Fibroblast of lung (primary cell): ENCODE measurements at places on chromosomes 2 and 18.

DNA sequence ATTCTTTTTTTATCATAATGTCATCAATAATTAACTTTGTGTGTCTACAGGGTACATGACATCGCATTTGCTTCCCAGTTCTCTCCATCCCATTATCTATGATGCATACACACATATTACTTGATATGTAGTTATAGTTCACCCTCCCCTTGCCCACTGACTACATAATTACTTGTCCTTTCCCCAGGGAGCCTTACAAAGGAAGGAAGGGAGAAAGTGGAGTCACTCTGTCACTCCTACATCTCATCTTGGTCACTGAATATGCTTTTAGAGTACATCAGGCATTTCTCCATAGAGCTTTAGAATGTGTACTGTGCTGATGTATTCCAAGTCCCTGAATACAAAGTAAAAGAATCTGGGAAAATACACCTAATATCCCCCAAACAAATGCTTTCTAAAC is 6.0 kb upstream of the DTNA start:
- DNase-seq: no peak

DNA sequence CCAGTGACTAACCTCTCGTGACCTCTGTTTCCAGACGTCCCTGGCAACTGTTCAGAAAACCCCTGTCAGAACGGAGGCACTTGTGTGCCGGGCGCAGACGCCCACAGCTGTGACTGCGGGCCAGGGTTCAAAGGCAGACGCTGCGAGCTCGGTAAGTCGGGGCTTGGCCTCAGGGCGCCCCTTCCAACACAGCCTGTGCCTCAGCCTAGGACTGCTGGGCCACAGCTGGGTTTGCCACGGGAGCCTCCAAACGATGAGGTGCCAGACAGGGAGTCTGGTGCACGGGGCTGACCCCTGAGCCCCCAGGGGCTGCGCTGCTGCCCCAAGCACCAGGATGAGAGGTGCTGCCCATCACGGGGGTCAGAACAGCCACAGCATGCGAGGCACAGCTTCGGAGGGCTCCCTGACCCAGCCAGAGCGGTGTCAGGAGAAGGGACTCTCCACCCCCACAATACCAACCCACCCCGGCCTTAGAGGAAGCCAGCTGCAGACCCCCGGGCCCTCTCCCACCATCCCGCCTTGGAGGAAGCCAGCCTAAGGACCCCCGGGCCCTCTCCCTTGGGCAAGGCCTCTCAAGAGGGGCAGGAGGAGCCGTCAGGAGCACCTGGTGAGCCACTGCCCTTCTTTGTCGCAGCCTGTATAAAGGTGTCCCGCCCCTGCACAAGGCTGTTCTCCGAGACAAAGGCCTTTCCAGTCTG is 20.3 kb downstream of the MTERF4 start:
- DNase-seq: no peak

DNA sequence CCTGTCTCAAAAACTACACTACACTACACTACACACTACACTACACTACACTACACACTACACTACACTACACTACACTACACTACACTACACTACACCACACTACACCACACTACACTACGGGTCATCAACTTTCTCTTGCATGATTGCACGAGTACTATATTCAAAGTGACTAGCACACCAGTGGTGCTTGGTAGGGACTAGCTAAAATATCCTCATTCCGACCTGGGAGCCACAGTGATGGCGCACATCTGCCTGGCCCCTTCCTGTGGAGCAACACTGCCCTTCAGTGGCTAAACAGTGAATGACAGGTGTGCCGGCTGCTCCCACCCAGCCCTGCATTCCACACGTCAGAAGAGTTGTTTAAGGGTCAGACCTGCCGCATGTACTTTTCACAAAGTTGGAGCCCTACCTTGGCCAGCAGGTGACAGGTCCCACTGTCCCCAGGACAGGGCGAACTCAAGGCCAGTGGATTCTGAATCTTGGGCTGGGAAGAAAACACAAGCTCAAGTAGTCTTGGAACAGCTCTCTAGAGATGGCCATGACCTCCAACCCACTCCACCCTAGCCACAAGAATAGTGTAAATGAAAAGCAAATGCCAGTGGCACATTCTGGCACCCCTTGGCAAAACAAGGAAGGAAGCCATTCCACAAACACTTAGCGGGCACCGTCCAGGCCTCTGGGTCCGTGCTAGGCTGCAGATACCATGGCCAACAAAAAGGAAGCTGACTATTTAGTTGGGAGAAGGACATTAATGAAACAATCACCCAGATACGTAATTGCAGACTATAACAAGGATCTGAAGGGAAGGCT is 79.7 kb upstream of the MSH2 start:
- DNase-seq: peak; percentile 69

DNA sequence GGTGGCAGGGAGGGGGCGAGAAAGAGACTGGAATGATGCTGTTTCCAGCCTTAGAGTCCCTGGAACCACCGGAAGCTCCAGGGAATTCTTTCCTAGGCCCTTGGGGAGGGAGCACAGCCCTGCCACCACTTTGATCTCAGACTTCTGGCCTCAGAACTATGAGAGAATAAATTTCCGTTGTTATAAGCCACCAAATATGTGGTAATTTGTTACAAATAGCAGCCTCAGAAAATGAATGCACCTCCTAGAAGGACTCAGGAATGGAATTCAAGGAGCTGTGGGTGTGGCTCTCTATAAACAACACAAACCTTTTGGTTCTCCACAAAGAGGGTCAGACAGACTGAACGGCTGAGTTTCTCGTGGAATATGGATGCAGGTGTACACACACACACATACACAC is 144.5 kb downstream of the ACKR3 start:
- DNase-seq: no peak

- no peak for DNase-seq
Measured at GRCh38 chr18:64695851-64696553, 547.1 kb upstream of the LINC00305 start.

GRCh38 chr18:24930971-24931370 is 421.0 kb downstream of the ZNF521 start:
- DNase-seq: no peak

GRCh38 chr2:26412091-26412673 is 10.5 kb downstream of the DRC1 start:
- DNase-seq: peak; percentile 21

DNA sequence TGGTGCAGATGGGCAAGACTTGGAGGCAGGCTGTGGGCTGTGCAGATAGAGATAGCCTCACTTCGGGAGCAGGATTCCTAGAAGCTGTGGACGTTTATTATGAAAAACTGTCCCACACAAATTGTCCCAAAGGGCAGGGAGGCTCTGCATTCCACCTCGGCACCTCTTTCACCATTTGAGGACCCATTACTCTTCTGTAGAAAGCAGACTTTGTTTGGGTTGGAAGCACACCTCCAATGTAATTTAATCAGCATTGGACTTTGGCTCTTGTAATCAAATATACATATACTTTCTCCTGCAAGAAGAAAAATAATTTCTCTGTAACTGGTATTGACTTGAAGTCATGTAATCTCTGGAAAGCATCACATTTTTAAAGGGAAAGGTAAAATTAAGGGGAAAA is 8.5 kb downstream of the ONECUT2 start:
- DNase-seq: no peak

- peak; percentile 39 for DNase-seq
Measured at GRCh38 chr2:144521686-144522085, 1.8 kb upstream of the ZEB2 start.

DNA sequence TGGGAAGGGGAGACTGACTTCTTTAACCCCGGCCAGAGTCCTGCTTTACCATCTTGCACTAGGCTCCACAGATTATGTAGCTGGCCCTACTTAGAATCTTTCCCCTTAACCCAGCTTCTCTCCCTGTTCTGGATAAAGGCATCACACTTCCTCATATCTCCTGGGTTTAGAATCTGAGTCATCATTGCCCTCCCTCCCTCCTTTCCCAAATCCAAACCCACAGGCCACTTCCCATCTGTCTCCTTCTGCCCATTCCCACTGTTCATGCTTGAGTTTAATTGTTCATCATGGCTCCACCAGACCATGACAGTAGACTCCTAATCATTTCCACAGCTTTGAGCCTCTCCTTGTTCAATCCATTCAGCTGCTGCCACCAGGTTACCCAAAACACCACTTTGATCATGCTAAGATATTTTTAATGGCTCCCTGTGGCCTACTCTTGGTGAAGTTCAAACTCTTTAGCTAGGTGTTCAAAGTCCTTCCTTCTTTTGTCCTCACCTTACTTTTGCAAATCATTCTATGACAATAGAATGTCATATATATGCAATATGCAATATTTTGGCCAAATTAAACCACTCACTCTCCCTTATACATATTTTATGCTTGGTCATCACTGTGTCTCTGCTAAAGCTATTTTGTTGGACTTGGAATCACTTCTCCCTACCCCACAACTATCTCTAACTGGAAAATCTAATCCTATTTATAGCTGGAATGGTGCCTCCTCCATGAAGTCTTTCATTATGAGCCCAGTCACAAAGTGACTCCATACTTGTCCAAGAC is 5.5 kb downstream of the PDE11A start:
- DNase-seq: peak; percentile 54

DNA sequence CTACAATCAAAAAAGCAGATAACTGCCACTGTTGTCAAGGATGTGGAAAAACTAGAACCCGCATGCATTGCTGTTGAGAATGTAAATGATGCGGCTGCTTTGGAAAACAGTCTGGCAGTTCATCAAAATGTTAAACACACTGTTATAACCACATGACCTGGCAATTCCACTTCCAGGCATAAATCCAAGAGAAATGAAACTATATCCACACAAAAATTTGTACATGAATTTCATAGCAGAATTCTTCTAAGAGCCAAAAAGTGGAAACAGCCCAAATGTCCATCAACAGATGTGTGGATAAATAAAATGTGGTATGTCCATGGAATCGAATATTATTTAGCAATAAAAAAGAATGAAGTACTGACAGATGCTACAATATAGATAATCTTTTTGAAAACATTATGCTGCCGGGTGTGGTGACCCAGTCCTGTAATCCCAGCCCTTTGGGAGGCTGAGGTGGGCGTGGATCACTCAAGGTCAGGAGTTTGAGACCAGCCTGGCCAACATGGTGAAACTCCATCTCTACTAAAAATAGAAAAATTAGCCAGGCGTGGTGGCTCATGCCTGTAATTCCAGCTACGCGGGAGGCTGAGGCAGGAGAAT is 32.0 kb downstream of the ERCC3 start:
- DNase-seq: peak; percentile 94

DNA sequence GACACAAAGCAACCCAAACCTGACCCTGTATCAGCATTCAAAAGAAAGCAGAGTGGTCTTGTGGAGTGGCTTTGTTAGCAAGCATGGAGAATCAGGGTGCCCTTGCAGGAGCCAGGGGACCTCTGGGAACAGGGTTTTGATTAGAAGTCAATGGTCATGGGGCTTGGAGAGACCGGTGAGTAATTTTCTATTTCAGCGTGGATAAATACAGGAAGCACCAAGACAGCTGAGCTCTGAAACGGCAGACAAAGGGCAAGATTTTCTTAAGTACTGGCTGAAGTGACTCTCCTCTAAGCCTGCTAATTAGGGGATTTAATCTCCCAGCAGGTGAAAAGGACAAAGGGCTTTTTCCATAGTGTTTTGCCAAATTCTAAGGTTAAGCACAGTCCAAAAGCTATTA is 78.0 kb upstream of the GAREM1 start:
- no peak for DNase-seq

- DNase-seq: no peak
Measured at GRCh38 chr2:23385748-23386338, 864 bp downstream of the KLHL29 start.

GRCh38 chr18:33291539-33291938 is 149.0 kb downstream of the CCDC178 start:
- peak; percentile 5 for DNase-seq

- DNase-seq: no peak
Measured at GRCh38 chr2:127389778-127390435, 2.1 kb upstream of the MAP3K2 start.

- no peak for DNase-seq
Measured at GRCh38 chr2:75321599-75321922, 122.2 kb upstream of the TACR1 start.

DNA sequence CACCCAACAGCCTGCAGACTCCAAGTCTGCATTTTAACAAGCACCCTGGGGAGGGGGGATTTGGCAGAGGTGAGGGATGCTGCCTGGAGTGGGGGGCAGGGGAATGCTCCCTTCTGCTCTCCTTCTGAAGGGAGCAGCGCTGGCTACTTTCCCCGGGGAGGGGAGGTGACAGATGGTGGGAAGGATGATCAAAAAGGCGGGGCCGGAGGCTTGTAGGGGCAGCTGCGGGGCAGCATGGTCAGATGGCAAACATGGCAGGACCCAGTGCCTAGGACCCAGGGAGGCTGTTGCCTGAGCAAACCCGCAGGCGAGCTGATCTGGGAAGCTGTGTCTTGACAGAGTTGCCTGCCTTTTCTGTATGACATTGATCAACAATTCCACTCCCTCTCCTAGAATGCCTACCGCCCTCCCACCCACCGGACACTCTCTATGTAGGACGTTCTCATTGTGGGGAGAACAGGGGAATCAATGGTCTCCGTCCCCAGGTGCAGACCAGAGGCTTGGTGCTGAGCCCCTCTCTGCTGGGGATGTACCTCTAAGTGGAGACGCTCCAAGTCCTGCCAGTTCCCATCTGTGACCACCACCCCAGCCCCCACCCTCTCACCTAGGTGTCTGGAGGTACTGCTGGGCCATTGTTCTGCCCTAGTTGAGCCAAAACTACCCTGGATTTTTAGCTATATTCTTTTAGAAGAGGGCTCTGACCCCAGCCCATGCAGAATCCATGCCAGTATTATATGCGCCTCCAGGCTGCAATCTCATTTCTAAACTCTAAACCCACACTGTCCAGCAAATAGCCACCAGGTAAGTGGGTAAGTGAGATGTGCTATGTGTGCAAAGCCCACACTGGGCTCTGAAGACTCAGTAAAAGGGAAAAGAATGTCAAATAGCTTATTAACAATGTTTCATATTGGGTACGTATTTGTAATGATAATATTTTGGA is 89.7 kb upstream of the SEC11C start:
- no peak for DNase-seq

GRCh38 chr2:37663390-37663789 is 8.1 kb downstream of the CDC42EP3 start:
- DNase-seq: no peak

GRCh38 chr2:226080334-226080733 is 680.8 kb downstream of the NYAP2 start:
- peak; percentile 82 for DNase-seq

- peak; percentile 77 for DNase-seq
Measured at GRCh38 chr2:143939626-143940330, 580.1 kb downstream of the ZEB2 start.

GRCh38 chr18:23225503-23225902 is 90.2 kb downstream of the CABLES1 start:
- peak; percentile 98 for DNase-seq

GRCh38 chr2:218876562-218877219 is 4.0 kb upstream of the WNT10A start:
- DNase-seq: peak; percentile 66
